ENCODE measurements at places on chromosomes 2 and 18.
A peak's percentile ranks its signal among the peaks of the same experiment; 100 is the strongest.

DNA sequence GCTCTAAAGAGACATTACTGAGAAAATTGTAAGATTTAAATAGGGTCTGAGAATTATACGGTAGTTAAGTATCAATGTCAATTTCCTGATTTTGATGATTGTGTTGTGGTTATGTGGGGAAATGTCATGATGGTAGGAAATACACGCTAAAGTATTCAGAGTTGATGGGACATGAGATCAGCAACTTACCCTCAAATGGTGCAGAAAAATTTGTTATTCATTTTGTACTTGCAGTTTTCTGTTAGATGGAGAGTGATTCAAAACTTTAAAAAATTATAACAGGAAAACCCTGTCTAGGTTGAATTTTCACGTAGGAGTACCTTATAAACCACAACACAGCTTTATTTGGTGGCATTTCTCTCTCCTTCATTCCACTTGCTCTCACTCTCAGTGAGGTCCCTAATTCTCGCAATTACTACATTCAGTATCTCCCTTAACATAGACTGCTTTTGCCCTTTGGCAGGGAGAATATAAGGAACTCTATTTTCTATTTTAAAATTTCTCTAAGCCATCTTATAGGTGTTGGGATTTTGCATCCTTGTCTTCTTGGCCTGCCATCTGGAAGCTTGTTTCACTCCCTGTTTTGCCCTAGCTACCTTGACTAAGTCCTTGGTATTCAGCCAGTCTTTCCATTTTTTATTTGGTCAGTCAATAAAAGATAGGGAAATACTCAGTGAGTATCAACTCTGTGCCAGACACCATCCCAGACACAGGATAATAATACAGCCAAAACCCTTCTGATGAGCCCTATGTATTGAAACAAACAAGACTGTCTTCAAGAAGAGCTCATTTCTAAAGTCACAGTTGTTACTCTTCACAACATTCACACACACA is 550.6 kb upstream of the ACVR2A start:
- no peak for DNase-seq

DNA sequence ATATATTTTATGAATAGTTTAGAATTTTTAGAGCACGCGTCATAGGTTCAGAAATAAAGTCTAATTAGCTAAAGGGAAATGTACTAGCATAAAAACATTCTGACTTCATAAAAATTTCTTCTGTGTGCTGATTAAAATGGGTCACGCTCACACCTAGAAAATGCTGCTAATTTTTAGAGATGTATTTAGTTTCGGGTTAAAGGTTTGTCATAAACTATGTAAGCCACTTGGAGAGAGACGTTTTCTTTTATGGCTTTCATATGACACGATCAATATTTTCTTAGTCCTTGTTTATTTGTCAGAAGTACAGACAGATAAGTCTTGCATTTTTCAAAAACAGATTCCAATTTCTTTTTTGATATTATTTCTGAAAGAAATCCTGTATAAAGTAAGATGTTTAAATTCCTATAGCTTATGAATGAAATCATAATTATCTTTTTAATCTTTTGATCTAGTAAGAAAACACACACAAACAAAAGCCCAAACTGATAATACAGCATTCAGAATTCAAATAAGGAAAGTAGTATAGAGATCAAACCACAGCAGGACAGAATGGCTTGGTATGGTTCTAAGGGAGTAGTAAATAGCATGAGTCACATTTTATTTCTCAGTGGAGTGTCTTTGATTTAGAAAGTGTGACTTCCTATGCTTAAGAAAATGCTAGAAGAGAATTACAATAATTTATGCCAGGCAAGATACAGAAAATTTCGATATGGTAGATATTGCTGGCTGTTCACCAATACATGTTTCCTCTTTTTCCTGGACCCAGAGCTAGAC is 236.6 kb downstream of the GPD2 start:
- no peak for DNase-seq

- DNase-seq = no peak
Observed at GRCh38 chr2:1049691-1050090, 99.0 kb downstream of the SNTG2 start.

- no peak for DNase-seq
Observed at GRCh38 chr2:20136149-20136548, 84.7 kb upstream of the LAPTM4A start.

- DNase-seq = no peak
Observed at GRCh38 chr2:212953170-212953920, 198.1 kb downstream of the IKZF2 start.

DNA sequence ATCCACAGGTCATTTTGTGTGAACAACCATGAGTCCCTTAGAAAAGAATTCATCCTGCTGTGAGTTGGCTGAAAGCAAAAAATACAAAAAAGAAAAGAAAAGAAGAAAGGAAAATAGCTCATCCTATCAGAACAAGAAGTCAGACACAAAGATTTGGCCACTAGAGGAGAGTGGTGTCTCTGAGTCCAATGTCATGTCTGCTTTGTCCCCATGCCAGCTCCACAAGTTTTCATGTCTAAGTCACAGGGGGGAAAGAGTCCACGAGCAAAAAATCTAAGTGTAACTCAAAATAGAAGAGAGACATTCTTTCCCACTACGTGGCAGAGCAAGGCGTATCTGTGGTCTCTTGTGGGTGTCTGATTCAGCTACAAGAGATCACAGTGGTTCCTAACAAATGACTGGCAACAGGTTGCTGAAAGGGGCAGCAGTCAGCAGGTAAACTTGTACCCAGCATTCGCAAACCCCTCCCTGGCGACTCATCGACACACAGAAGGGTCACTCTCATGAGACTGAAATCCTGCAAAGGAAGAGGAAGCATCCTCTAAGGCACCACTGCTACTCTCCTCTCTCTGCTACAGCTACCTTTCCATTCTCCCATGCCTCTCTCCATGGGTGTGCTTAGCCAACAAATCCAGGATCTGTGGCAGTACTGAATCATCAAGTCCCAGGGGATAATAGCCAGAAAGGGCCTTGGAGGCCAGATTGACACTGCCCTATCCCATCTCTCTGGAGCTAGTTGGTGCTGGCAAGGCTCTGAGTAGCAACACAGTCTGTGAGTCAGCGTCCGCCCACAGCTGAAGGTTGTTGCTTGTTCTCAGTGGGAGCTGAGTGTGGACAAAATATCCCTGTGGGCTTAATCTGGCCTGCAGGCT is 123.0 kb upstream of the SLC39A10 start:
- peak; percentile 26 for DNase-seq

- no peak for DNase-seq
Observed at GRCh38 chr2:121074293-121074932, 210.6 kb downstream of the TFCP2L1 start.

DNA sequence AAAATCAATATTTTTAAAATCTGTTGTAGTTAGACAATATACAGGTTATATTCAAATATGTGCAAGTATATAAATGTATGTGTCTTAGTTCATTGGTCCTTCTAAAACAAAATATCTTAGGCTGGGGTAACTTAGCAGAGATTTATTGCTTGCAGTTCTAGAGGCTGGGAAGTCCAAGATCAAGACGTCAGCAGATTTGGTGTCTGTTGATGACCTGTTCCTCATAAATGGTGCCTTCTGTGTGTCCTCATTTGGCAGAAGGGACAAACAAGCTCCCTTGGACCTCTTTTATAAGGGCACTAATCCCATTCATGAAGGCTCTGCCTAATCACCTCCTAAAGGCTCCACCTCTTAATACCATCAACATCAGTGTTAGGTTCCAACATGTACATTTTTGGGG is 31.3 kb downstream of the ABI2 start:
- no peak for DNase-seq

DNA sequence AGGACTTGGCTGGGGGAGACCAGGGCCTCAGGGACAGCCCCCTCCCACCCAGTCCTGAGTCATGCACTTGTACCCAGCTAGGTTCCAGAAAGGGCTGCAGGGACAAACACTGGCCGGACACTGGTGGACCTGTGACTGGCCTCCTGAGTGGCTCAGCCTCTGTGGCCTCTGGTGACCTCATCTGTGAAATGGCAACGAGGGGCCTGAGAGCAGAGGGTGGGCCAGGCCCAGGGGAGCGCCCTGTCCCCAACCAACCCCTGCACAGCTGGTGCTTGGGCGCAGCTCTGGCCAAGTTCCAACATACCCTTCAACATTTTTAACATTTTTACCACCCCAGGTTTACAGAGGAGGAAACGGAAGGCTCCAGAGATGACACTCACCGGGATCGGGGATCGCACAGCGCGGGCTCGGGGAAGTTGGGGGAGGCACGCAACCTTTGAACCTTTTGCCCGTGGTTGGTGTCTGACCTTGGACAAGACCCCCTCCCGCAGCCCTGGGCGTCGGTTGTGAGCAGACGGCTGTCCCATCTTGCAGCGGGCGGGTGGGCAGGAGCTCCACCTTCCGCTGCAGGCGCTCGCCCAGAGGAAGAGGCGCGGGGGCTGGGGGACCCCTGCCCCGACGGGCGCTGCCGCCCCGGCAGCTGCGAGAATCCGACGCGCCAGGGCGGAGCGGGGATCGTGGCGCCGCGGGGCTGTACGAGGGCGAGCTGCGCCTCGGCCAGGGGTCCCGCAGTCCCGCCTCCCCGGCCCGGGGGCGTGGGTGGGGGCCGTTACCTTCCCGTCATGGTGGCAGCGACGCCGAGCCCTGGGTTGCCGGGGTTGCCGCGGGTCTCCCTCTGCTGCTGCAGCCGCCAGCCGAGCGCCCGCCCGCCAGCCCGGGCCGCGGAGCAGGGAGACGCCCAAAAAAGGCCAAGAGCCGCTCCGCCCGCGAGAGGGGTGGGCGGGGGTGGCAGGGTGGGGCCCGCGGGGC is 805 bp downstream of the LIMS2 start:
- DNase-seq = peak; percentile 21

DNA sequence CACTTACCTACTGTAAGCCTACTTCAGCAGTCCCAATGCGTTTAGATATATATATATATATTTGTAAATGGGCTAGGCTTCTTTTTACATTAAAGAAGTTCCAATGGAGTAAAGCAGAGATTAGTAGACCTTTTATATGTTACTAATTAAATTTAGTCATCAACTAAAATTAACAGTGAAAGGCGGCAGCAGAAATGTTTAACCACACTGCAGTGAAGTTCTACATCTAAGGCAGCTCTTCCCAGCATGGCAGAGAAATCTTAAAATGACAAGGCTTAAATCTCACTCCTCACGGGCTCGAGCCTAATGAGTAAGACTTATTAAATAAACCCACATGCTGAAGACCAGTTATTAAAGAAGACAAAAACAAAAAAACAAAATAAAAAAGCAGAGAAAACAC is 19.1 kb upstream of the KANSL1L start:
- no peak for DNase-seq

DNA sequence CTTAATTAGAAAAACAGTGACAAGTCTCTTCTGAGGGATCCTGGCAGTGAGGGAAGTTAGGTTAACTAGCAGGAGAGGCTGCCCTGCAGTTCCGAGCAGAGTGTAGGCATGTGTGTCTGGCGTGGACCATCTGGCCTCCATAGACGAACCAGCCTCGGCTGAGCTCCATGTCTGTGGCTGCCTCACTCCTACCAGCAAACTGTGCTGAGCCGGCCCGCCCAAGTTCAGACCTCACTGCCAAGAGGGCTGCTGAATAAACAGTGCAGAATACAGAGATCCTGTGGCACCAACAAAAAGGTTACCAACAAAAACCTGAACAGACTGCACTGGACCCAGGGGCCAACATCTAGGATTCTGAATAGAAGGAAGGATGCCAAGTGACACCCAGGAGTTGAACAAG is 27.3 kb downstream of the INO80C start:
- DNase-seq = no peak

DNA sequence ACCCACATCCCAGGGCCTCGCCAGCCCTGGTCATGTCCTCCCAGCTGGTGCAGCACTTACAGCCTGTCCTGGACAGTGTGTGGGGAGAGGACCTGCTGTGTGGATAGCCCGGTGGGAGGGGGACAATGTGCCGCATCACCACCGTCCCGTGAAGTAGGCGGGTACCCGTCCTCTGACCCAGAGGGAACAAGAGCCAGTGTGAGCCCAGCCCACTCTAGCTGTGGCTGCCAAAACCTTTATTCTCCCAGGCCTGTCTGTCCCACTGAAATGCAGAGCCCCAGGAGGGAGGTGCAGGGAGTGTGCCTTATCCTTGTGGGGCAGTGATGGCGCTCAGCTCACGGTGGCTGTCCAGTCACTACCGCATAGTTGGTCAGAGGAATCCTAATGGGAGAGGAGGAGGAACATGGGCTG is 1.7 kb downstream of the TRAF3IP1 start:
- DNase-seq = no peak

GRCh38 chr2:72887032-72887739 is at the start of gene SPR:
TSS of gene SPR (plus strand) at chr2:72887408. CDS start at chr2:72887433, 25 bp downstream.
- peak; percentile 43 for DNase-seq

- no peak for DNase-seq
Observed at GRCh38 chr2:97718942-97719341, 5.6 kb downstream of the ZAP70 start.

- DNase-seq = no peak
Observed at GRCh38 chr18:11808001-11808855, 43.0 kb upstream of the CHMP1B start.

Measured in activated naive CD4-positive, alpha-beta T cell (primary cell).